Brain pericyte (primary cell): ENCODE measurements at places on chromosomes 1 and 21.

DNA sequence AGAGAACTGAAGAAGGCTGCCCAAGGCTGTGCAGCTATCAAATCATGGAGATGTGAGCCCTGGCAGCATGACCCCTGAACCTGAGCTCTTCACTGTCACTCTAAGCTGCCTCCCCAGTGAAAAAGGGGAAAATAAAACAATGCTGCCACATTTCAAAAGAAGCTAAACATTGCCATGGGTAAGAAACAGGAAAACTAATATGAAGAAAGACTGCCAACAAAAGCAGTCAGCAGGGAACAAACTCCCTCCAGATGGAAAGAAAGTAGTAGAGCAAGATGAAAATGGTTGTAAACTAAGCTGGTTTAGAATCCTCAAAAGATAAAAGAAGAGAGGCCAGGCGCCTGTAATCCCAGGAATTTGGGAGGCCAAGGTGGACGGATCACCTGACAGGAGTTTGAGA lies 36.2 kb upstream of the CSF1 start:
- no peak for DNase-seq

DNA sequence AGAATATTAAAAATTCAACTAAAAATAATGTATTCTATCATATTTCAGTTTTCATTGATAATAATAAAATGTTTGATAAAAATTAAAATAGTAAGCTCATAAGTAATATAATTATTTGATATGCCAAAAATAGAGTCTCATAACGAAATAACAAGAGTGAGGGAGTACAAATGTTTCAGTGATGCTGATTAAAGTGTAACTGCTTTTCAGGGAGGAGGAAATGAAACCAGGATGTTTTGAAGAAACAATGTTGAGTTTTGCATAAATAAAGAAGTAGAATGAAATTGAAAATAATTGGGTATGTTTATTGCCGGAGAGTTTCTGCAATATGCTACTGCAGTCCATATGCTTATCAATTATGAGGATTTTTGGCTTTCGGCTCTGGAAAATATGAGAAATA lies 1159.8 kb upstream of the ADGRL2 start:
- no peak for DNase-seq

DNA sequence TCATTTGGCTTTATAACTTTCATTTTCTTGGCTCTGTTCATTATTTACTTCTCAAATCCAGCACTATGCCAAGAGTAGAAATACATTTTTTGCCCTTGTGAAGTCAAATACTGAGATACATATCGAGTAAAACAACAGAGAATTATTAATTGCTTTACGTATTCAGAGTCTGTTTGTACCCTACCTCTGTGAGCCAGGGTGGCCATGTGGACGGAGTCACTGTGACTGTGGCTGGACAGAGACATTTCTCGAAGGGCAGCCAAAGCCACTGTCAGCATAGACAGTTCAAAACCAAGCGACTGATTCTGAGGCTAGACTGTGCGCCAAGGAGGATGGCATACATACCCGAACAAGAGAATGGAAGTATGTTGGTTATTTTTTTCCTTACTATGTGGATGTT lies 391.0 kb upstream of the PROX1 start:
- DNase-seq = no peak

GRCh38 chr1:44483089-44483874 lies 78.2 kb downstream of the RNF220 start:
- no peak for DNase-seq

DNA sequence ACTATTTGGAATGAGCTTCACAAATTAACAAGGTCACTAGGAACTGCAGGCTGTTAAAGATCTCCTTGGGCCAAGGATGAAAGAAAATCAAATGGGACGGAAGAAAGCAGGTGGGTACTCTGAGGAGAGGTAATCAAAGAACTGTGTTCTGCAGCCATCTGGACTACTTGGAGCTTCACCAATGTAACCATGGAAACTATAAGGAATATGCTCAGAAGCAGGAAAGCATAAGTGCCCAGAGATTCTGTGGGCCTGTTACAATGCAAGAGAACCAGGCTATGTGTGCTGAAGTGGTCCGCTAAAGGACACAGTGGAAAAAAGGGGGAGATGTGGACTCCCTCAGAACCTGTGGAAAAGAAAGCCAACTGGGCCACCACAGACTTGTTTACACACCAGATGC lies 238.5 kb downstream of the PTGER3 start:
- DNase-seq = no peak

- DNase-seq = no peak
Measured at GRCh38 chr1:154881820-154882535, 11.9 kb upstream of the KCNN3 start.

- no peak for DNase-seq
Measured at GRCh38 chr1:225835856-225836255, 25.9 kb downstream of the EPHX1 start.

DNA sequence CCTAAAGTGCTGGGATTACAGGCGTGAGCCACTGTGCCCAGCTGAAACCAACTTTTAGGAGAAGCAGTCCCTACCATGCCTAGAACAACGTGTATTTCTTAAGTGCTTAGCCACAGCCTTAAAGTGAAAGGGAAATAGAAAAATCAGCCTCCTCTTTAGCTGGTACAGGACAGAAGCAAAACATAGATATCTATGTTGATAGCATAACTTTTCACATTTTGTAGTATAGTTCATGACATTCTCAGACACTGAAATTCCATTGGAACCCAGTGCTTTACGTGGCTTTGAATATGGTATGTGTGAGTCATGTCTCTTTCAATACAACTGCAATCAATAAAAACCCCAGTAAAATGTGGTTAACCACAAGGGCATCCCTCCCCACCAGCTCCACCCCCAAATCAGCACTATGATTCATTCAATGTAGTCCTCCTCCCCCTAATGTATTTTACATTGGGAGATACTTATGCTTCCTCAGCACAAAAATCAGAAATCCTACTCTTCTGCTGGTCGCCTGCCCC lies 32.1 kb downstream of the TGFB2 start:
- peak; percentile 76 for DNase-seq

DNA sequence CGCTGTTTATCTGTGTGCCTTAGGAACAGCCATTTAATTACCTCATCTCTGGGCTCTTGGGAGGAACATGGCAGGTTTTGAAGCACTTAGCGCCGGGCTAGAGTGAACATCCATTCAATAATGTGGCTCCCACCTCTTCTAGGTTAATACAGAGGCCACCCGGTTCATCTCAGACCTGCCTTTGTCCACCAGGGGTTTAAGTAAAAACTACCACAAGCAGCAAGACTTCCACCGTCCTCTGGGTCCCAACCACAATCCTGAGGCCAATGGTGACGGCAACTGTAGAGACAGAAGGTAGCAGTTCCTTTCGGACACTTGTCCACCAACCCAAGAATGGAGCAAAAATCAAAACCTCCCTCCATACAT lies 924 bp upstream of the DDOST start:
- no peak for DNase-seq

DNA sequence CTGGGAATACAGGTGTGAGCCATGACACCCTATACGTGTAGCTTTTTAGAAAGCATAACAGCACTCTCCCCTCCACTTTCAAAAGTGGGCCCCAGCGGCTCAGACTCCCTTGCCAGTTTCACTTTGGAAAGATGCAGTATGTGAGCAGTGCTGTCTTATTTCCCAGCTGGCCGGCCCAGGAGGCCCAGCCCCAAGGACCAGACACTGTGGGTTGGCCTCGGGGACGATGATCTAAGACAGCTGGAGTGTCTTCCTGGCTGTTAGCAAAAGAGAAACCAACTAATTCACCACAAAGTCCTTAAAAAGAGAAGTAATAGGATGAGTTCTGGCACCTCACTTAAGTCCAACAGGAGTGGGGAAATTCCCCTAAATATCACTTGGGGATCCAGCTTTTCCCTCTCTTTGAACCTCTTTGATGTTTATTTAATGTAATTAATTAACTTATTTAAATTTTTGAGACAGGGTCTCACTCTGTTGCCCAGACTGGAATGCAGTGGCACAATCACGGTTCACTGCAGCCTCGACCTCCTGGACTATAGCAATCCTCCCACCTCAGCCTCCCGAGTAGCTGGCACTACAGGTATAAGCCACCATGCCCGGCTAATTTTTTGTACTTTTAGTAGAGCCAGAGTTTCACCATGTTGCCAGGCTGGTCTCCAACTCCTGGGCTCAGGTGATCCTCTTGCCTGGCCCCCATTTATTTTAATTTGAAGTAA lies 17.6 kb upstream of the CLIC4 start:
- no peak for DNase-seq

GRCh38 chr1:65758128-65758527 lies 34.6 kb upstream of the PDE4B start:
- DNase-seq = no peak

DNA sequence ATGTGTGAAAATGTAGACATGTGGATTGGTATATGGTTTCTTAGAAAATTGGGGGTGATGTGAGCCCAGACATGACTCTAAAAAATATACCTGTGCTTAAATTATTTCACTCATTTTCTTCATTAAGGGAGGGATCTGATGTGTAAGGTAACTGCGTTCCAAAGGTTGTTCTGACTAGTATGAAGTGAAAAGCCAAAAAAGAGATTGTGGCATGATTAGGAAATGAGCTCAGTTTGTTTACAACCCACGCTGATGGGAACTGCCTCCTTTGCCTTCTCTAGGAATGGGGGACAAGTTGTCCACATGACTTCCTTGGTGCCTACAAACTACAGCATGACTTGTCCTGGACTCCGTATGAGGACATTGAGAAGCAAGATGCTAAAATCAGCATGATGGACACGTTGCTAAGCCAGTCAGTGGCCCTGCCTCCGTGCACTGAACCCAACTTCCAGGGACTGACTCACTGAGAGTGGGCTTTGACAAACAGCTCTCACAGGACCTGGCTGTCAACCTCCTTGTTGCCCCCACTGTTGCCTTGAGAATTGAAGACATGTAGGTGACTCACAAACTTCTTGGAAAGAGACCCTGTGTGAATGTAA lies 8.0 kb downstream of the C1orf50 start:
- no peak for DNase-seq
